ENCODE measurements at places on chromosomes 3 and 15. TPM values are rescaled to one million over a fixed set of nuclear protein-coding genes. Genes with fewer than 3 reads are reported as not detected.

CISH gene
- total RNA-seq, result 21.1 TPM

CYP1A1 gene
- 0.30 TPM for total RNA-seq

ZBTB20 gene
- 84.2 TPM for total RNA-seq

PRC1 gene
- 3.1 TPM for total RNA-seq

CELF6 gene
- 0.70 TPM for total RNA-seq

SLC24A1 gene
- 3.0 TPM for total RNA-seq

CD86 gene
- total RNA-seq, result 1.9 TPM

ZNF717 gene
- total RNA-seq, result 7.8 TPM

TRAK1 gene
- total RNA-seq, result 246 TPM

GLT8D1 gene
- 29.1 TPM for total RNA-seq

VPS39 gene
- total RNA-seq, result 49.3 TPM

GCSAM gene
- total RNA-seq, result not detected

CD200 gene
- total RNA-seq, result 1.4 TPM

LDHAL6B gene
- total RNA-seq, result not detected

DZIP1L gene
- 7.2 TPM for total RNA-seq

FBXO40 gene
- 147 TPM for total RNA-seq

- no peak for DNase-seq
Measured at GRCh38 chr15:23648920-23649515, 1.4 kb upstream of the MAGEL2 start.

DNA sequence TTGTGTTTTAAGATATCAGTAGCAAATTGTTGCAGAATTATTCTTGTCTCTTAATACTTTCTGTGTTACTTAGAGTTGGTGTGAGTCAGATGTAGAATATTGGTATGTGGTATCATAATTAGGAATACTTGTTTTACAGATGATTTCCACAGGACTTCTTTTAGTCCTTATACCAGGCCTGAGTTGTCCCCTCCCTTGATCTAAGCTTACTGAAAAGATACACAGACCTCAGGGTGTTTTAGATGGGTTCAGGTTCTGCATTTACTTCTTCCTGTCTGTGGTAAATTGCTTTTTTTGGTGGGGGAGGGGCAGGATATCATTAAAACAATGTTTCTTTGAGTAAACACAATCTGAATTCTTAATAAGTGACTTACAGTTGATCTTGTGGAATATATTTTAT lies 14.2 kb downstream of the DZIP3 start:
- DNase-seq, result no peak

DNA sequence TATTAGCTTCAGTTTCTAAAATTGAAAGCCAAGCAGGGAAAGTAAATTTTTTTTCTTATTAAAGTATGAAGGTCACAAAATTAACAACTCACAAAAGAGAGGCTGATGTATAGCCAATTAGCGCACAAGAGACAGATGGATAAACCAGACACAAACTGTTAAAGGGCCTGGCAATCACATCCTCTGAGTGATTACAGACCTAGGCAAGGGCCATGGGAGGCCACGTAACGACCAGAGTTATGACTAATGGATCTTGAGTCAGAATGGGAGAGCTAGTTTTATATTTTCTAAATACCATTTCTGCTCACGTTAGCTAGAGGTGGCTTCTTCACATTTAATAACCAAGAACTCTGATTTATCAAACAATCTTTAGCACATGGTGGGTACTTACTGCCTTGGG lies 17.8 kb upstream of the SCAMP5 start:
- no peak for DNase-seq

GRCh38 chr3:124429129-124429815 lies 301.0 kb upstream of the UMPS start:
- DNase-seq, result no peak

DNA sequence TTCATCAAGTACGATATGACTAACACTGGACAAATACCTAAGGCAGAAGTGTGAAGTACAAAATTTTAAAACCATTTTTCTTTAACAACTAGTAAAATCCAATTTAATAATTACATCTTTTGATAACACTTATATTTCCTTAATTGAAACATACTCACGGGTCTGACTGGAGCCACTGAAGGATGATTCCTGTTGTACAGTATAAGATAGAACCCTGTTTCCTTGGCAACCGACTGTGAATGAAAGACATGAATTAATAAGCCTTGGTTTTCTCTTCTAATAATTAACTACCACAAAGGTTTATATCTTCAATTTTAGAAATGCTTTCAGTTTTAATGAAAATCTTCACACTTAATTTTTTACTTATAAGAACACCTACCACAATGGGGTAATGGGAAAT lies 19.4 kb downstream of the DHX36 start:
- DNase-seq, result no peak

- DNase-seq, result no peak
Measured at GRCh38 chr3:139937674-139938279, 2.8 kb downstream of the CLSTN2 start.

DNA sequence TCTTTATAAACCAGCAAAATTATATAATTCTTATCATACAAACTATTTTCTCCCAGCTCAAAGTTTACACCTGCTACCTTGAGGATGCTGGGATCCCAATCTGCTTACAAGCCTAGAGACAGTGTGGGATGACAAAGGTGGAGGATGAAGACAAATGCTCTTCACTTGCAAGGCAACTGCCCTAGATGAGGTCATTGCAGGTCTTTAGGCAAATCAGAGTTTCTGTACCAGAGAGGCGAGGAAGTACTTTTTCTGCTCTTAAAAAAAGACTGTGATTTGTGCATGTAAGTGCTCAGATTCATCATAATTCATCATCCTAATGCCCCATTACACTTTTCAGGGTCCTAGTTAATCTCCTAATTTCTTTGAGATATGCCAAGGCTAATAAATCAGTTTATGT lies 376.1 kb downstream of the ZPLD1 start:
- DNase-seq, result no peak

- DNase-seq, result no peak
Measured at GRCh38 chr3:29385046-29385830, 104.4 kb downstream of the RBMS3 start.

DNA sequence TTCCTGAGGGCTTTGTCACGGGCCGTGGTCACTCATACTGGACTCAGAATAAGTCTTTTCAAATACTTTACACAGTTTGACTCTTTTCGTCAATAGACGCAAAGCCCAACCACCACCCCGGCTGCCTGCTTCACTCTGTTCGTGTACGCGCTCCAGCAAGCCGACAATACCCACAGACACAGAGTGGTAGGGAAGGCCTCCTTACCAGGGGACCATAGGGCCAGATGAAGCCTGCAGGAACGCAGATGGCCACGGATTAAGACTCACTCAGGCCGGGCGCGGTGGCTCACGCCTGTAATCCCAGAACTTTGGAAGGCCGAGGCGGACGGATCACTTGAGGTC lies 29.7 kb downstream of the EFCAB12 start:
- no peak for DNase-seq

DNA sequence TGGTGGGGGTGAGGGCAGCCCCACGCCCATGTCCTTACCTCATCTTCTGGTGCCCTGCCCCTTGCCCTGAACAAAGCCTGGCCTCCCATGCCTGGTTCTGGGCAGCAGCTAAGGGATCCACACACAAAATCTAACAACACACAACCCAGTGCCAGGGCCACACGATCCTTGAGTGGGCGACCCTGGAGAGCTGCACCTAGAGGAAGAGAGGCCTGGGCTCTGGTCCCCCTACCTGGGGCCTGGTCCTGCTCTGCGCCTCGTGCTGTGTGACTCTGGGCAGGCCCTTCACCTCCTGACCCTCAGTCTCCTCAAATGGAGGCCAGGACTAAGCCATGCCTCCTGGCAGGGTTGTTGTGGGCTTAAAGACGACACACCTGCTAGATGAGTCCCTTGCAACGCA lies 20.0 kb upstream of the C3orf22 start:
- no peak for DNase-seq

DNA sequence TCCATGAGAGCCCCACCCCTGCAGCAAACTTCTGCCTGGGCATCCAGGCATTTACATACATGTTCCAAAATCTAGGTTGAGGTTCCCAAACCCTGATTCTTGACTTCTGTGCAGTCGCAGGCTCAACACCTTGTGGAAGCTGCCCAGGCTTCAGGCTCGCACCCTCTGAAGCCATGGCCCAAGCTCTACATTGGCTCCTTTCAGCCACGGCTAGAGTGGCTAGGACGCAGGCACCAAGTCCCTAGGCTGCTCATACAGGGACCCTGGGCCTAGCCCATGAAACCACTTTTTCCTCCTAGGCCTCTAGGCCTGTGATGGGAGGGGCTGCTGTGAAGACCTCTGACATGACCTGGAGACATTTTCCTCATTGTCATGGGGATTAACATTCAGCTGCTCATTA lies 172.8 kb upstream of the SATB1 start:
- no peak for DNase-seq

- DNase-seq, result no peak
Measured at GRCh38 chr3:62183969-62184368, 189.4 kb downstream of the FEZF2 start.

DNA sequence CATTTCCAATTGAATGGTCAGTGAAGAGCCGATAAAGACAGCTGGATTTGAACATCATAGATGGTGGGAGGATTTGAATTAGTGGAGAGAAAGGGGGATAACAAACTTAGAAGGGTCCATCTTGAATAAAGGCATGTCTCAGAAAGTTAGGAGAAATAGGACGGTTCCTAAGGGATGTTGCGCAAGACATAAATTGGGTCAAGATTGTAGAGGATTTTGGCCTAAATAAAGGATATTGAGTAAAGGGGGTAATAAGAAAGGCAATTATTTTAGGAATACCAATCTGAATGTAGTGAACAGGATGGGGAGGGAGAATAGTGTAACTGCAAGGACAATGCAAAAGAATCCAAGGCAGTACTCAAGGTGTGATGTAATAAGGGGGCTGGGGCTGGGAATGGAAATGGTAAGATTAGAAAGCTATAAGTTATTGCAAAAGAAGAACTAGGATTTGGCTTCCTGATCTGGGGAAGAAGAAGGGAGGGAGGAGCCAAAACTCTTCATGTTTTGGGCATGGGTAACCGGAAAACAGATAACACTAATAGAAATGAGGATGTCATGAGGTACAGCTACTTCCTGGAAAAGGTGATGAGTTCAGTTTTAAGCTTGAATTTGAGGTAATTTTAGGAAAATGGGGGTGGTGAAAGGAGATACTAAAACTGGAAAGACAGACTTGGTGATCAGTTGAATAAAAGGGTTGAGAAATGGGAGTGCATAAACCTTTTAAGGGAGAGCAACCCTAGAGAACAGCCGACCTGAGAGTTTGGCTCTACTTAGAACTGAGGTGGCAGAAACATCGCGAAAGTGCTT lies 17.3 kb upstream of the TRPC1 start:
- DNase-seq, result no peak

- DNase-seq, result no peak
Measured at GRCh38 chr15:97115761-97116070, 785.2 kb downstream of the NR2F2 start.

DNA sequence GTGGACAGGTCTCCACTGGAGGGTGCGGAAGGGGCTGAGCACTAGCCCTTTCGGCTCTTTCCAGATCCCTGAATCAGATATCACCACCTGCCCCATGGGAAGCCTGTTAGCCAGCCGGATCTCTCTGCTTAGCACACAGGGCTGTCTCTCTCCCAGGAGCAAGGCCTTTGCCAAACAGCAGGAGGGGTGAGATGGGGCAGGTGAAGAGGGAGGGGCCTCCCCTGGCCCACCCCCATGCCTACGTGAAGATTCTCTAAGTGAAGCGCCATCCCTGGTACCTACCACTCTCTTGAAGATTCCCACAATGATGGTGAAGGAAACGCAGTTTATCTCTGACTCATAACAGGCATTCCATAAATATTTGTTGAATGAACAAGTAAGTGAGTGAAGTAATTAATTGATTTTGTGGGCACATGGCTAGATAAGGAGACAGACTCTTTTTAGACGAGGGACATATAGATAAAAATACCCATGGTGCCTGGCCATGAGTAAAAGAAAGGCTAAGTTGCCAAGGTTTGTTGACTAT lies 19.6 kb upstream of the HCN4 start:
- DNase-seq, result peak; percentile 61

Measured in cardiac septum (tissue), 1 donor.